ENCODE measurements at places on chromosomes 6 and 20.

DNA sequence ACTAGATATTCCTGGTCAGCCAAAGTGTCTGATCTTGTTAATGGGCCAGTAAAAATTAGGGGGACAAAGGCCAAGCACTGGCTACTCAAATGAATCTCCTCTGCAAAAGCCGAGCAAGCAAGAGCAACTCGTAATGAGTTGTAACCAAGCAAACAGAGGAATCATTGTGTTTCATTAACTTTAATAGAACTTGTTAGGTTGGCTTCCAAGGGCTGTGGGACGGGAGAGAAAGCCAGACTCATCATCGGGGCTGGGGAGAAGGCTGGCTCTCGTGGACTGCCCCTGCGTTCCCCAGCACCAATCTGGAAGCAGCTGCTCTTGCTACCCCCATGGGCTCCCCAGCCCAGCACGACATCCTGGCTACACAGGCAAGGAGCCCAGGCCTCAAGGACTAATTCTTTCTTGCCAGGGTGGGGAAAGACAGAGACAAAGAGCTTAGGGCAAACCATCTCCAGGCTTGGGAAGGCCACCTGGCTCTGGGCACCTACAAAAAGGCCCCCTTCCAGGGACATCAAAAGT is 10.5 kb upstream of the SCUBE3 start:
- no peak for DNase-seq

GRCh38 chr20:51092338-51092737 is 69.4 kb upstream of the KCNG1 start:
- DNase-seq: no peak

- DNase-seq: no peak
These were observed 180.6 kb downstream of the BCKDHB start for GRCh38 chr6:80287112-80287511.

GRCh38 chr6:108710551-108710950 is 137.7 kb upstream of the ARMC2 start:
- DNase-seq: no peak

DNA sequence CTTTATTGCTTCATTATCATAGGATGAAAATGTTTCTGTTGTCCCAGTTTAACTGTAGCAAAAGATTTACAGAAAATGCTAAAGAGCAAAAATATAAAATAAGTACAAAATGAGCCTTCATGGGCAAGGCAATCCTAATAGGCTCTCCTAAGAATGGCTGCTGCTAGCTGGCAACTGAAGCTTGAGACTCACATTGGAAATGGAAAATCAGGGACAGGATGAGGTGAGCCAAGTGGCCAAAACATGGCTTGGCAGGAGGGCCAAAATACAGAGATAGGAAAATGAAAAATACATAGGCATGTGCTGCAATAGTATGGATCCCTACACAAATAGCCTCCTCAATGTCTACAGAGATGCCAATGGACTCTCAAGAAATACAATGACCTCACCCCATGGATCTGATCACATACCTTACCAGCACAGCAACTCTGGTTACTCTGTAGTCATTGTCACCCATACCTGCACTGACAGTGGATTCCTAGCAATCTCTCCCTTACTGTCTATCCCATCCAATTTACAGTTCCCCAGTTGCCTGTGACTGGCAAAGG is 105.4 kb downstream of the DST start:
- DNase-seq: no peak

GRCh38 chr6:7742223-7742785 is 16.4 kb downstream of the BMP6 start:
- no peak for DNase-seq

DNA sequence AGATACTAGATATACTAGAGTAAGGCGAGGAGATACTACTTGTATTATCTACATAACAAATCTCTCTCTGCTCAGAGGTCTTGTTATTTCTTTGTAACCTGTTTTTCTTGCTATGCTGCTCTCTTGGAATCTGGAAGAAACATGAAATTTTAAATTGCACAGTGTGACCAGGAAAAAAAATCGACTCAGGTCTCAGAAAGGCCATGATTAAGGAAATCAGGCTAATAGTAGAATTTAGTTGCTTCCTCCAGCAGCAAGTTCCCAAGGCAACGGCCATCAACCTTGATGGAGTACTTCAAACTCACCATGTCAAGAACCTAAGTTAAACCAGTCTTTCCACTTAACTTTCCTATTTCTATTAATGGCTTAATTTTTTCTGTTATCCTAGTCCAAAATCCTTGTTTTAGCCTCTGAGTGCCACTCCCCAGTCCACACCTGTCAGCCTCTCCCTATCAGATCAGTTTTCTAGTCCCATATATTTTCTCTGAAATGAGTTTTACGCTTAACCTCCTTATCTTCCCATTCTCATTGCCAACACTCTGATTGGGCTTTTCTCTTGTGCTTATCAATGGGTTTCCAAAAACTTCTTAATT is 87.7 kb upstream of the BEND3 start:
- DNase-seq: no peak
